ENCODE measurements at places on chromosomes 6 and 20.

DNA sequence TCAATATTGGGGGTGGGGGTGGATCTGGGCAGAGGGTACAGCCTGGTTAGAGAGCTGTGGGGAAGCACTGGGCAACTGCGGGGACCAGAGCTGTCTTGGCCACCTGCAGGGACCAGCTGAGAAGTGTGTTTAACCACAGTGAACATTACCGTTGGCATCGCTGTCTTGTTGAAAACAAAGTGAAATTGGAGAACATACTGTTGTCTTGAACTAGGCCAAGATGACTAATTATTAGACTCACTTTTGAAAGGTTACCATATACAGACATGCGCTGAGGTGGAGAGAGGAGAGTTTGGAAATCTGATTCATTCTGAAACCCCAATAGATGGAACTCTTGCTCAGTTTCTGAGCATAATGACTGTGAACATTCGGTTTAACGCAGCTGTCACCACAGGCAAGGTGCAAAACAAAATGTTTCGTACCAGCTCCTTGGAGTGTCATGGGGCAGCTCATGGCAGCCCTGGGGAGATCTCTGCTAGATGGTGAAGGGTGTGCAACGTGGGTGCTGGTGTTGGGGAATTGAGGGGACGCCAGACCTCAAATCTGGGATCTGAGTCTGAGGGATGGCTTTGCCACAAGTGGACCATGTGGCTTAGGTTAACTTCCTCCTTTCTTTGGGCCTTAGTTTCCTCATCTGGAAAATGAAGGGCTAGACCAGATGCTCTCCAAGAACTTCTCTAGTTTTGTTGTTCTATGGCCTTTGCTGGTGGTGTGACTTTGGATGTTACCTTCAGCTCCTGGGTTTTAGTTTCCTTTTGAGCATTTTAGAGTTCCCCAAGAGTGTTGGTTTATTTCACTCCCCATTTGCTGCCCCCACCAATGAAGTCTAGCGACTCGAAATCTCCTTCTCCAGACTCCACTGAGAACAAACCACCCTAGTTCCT is 24.6 kb upstream of the GTSF1L start:
- no peaks in the 10 kb centered on the region for H3K36me3 ChIP-seq
- no peak overlapping the region for H3K27ac ChIP-seq
- no peaks in the 10 kb centered on the region for H3K27me3 ChIP-seq
- no peak overlapping the region for H3K4me3 ChIP-seq
- H3K4me1 ChIP-seq: peaks cover 12% of the 10 kb centered on the region
- no peak for DNase-seq

DNA sequence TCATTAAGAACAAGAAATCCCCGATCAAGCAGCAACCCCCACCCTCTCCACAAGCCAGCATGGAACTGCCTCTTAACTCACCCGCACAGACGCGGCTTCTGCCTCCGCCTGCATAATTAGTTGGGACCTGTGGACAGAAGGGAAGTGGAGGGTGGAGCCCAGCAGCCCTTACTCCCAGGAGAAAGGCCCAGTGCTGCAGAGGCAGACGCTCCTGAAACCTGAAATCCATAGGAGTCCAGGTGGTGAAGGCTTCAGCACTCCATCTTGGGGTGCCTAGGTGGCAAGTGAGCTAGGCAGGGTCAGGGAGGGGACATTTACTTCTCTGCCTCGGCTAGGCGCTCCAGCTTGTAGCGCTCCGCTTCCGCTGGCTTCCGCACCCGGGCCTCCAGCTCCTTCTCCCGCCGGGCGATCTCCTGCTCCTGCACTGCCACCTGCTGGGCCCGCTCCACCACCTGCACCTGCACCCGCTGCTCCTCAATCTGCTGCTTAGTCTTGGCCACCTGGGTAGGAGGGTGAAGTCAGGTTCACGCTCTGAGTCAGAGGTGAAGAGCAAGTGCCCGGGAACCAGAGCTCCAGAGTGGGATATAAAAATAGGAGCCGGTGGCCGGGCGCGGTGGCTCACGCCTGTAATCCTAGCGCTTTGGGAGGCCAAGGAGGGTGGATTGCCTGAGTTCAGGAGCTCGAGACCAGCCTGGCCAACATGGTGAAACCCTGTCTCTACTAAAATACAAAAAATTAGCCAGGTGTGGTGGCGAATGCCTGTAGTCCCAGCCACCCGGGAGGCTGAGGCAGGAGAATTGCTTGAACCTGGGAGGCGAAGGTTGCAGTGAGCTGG is 10.7 kb downstream of the TUBB start:
- DNase-seq: peak; percentile 83
- no peaks in the 10 kb centered on the region for H3K27me3 ChIP-seq
- H3K4me1 ChIP-seq: peaks cover 2% of the 10 kb centered on the region
- H3K27ac ChIP-seq: no peak overlapping the region

GRCh38 chr20:595330-596308 is 14.5 kb downstream of the TCF15 start:
- no peaks in the 10 kb centered on the region for H3K36me3 ChIP-seq
- peaks cover 1% of the 10 kb centered on the region for H3K27me3 ChIP-seq
- no peak overlapping the region for H3K4me3 ChIP-seq
- no peak overlapping the region for H3K27ac ChIP-seq
- peak; percentile 55 for DNase-seq

GRCh38 chr6:114874410-114874809 is 531.6 kb upstream of the HS3ST5 start:
- H3K36me3 ChIP-seq: no peaks in the 10 kb centered on the region
- no peaks in the 10 kb centered on the region for H3K27me3 ChIP-seq
- H3K4me1 ChIP-seq: no peaks in the 10 kb centered on the region
- no peak overlapping the region for H3K4me3 ChIP-seq
- H3K27ac ChIP-seq: no peak overlapping the region

DNA sequence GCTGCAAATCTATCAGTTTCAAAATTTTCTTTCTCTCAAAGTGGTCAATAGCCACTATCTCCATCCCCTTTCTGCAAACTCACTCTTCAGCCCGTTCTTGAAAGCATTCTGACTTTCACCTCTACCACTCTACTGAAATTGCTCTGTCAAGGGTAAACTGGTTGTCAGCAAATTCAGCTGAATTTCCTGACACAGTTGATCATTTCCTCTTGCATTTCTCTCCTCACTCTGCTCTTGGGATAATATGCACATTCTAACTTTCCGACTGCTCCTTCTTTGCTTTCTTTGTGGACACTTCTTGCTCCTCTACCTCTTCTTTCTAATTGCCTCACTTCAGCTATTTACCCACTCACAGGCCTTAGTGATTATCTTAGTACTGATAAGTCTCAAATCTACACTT is 73.7 kb upstream of the TINAG start:
- H3K27me3 ChIP-seq: no peaks in the 10 kb centered on the region
- no peaks in the 10 kb centered on the region for H3K36me3 ChIP-seq
- H3K27ac ChIP-seq: no peak overlapping the region
- no peak overlapping the region for H3K4me3 ChIP-seq
- peak; percentile 22 for DNase-seq

GRCh38 chr6:11042750-11043377 is 1.2 kb downstream of the ELOVL2 start:
- H3K27ac ChIP-seq: no peak overlapping the region
- H3K4me3 ChIP-seq: no peak overlapping the region
- H3K27me3 ChIP-seq: peaks cover 81% of the 10 kb centered on the region
- DNase-seq: no peak

DNA sequence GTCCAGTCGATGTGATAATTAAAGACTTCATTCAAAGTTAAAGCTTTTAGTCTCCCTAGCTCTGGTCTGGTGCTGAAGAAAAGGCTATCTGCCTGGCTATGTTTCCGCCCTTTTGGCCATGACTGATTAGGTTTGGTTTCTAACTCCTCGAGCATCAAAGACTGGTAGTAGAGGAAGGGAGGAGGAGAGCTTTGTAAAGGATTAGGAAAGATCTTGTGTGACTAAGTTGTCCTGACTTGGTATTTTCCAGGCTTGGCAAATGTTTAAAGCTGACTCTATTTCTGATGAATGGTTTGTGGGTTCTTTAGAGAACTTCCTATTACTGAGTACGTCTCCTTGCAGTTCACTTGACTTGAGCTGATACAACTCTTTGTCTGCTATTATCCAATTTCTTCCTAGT is 312.9 kb downstream of the GJA1 start:
- H3K27ac ChIP-seq: no peak overlapping the region
- H3K4me1 ChIP-seq: no peaks in the 10 kb centered on the region
- no peaks in the 10 kb centered on the region for H3K36me3 ChIP-seq

- H3K27me3 ChIP-seq: peaks cover 3% of the 10 kb centered on the region
- no peak for DNase-seq
- H3K36me3 ChIP-seq: no peaks in the 10 kb centered on the region
- H3K27ac ChIP-seq: no peak overlapping the region
- no peaks in the 10 kb centered on the region for H3K4me1 ChIP-seq
- no peak overlapping the region for H3K4me3 ChIP-seq
Observed at GRCh38 chr20:588932-589672, 21.0 kb downstream of the TCF15 start.

DNA sequence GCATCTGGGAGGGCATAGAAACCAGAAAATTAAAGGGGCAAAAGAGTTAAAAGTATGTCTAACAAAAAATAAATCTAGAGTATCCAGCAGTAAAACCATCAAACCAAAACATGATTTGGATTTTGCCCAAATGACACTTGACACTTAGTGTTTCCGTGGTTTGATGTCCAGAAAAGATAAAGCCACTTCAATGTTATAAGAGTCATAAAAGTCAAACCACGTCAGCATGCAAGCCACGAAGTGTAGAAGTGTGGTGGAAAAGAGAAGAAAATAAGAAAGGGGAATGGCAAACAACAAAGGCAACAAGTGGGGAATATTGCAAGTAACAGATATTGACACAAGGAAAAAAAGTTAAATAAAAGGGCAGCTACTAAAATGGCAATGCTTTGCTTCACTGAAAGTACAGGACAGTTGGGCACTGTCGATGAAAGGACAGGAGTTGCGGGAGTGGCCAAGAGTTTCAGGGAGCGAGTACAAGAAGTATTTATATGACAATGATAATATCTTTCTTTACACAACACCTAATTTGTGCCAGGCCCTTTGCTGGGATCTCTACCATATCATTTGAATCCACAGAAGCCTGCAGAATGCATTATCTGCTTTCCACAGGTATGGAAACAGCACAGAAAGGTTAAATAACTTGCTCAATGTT is 6.3 kb upstream of the HDDC2 start:
- H3K27ac ChIP-seq: no peak overlapping the region
- no peaks in the 10 kb centered on the region for H3K36me3 ChIP-seq
- H3K4me1 ChIP-seq: peaks cover 7% of the 10 kb centered on the region
- DNase-seq: no peak
- H3K4me3 ChIP-seq: no peak overlapping the region

GRCh38 chr6:18264923-18265377 is 620 bp upstream of the DEK start:
- H3K27ac ChIP-seq: peak overlapping the region; percentile 93
- H3K27me3 ChIP-seq: peaks cover 8% of the 10 kb centered on the region
- H3K4me1 ChIP-seq: peaks cover 30% of the 10 kb centered on the region
- H3K4me3 ChIP-seq: peak overlapping the region; percentile 37

DNA sequence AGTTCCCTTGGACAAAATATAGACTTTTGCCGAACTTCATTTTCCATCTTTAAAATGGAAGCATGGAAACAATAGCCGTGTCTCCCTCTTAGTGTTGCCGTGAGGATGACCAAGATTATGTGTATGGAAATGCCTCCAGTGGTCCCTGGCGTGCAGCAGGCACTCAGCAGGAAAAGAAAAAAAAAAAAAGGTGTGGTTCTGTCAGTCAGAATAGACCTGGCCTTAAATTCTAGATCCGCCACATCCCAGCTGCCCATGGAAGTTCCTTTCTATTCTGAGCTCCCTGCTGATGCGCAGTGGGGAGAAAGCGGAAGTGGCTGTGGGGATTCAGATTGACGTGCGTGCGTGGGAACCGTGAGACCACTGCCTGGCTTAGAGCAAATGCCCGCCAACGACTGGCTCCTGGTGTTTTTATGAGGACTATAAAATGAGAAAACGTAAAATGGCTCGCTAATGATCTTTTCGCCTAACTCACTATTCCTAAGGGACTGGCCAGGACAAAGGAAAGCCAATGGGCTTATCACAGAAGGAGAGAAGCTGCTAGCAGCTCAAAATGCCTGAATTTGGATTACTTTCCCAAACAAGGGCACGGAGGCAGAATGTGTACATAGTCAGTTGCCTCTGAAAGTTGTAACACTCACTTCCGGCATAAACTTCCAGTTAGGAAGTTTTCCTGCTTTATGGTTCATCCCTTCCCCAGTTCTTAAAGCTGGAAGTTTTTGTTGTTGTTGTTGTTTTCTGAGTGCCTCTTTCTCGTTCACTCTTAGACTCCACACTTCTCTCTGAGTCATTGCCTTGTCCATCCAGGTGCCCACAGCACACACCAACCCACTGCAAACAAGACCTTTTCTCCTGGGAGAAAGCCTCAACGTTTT is 11.4 kb upstream of the PDE10A start:
- H3K27ac ChIP-seq: no peak overlapping the region
- H3K27me3 ChIP-seq: peaks cover 8% of the 10 kb centered on the region
- no peak for DNase-seq
- H3K4me1 ChIP-seq: peaks cover 9% of the 10 kb centered on the region
- H3K36me3 ChIP-seq: no peaks in the 10 kb centered on the region

DNA sequence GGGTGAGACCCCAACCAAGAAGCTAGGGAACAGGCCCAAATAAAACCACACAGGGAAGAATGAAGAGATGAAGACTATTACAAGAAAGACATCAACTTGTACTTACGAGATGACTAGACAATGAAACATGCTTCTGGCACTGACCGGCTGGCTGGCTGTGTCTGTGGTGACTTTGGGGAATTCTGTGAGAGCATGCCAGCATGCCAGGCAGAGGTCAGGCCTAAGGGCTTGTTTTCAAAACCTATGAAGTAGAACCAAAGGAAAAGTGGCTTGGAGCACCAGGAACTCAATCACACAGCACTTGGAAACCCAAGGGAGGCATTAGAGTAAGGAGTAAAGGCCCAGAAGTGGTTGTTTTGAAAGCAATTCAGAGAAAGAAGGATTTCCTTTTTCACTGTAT is 28.4 kb upstream of the GSTA3 start:
- H3K27me3 ChIP-seq: no peaks in the 10 kb centered on the region
- H3K4me1 ChIP-seq: no peaks in the 10 kb centered on the region
- no peak overlapping the region for H3K27ac ChIP-seq

DNA sequence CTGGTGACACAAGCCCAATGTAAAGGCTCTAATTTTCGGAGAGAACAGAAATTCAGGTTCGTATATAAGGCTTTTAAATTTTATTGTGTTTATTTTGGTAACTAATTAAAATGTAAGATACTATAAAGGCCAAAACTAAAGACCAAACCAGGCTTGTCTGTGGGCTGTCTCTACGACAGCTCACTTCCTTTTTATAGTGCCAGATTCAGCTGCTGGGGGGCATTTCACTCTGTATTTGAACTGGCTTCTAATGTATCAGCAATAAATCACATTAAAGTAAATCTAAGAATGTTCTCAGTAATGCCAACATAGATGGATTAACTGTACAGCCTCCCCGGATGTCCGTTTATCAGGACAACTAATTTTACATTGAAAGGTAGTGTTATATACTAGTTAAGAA is 31.1 kb upstream of the STXBP5 start:
- no peak overlapping the region for H3K27ac ChIP-seq
- no peaks in the 10 kb centered on the region for H3K27me3 ChIP-seq
- no peaks in the 10 kb centered on the region for H3K4me1 ChIP-seq
- no peak overlapping the region for H3K4me3 ChIP-seq
